HL-60 (cell line): ENCODE measurements at places on chromosomes 12 and 14.

GRCh38 chr12:118094039-118094438 is 9.8 kb downstream of the VSIG10 start:
- no peak for DNase-seq

DNA sequence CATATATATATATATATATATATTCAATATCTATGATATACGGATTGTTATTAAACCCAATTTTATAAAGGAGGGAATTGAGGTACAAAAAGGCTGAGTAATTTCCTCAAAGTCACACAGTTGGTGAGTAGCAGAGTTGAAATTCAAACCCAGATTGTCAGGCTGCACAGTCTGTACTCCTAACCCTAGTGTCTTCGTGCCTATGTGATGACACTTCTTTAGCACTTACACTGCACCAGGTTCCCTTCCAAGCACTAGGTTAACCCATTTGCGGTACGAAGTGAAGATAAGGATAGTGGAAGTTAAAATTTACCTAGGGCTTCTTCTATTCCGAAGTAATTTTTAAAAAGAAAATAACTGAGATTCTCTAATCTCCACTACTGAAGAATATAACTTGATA is 125.1 kb upstream of the TSPAN8 start:
- DNase-seq = no peak

DNA sequence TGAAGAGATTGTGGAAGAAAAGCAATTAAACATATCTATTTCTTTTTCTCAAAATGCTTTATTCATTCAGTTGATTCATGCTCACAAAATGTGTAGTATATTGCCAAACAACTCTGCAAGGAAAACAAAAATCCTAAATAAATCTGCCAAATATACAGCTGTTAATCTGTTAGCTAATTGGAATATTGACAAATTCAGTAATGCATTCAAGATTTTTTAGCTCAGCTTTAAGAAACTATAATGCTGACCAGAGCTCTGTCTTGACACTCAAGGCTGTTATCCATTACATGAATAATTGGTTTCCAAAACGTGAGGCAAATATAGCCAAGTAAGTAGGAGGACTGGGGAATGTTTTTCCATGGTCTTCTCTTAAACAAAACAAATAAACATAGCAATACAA is 146.8 kb downstream of the TMTC2 start:
- DNase-seq = no peak

- DNase-seq = no peak
These were observed 56.8 kb downstream of the SPPL3 start for GRCh38 chr12:120847392-120847791.

DNA sequence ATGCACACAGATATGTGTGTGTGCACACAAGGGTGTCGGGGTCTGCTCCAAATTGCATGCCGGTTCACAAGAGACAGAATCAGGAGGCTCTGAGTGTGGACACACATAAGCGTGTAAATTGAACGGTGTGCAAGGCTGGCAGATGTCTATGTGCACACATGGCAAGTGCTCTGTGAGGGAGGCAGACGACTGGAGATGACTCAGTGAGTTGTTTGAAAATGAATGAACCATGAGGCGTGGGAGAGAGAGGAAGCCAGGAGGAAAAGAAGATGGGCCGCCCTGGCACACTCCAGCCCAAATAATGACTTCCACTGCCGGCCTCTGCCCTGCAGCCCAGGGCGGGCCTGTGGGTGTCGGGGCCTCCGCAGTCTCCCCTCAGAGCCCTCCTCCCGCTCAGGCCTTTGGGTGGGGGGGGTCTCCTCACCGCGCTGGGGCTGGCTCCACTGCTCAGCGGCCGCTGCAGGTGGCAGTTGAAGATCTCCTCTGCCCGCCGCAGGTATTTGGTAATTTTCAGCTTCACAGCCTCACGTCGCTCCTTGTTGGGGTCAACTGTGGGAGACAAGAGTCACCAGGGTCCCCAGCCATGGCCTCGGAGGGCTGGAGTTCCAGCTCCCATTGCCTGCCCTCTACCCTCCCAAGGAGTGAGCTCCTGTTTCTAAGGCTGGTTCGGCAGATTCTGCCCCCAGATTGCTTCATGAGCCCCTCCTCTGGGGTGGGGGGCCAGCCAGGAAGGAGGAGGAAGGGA is 3.5 kb downstream of the RPS6KL1 start:
- no peak for DNase-seq

- no peak for DNase-seq
These were observed 50.5 kb downstream of the PLEKHA5 start for GRCh38 chr12:19179986-19180385.

DNA sequence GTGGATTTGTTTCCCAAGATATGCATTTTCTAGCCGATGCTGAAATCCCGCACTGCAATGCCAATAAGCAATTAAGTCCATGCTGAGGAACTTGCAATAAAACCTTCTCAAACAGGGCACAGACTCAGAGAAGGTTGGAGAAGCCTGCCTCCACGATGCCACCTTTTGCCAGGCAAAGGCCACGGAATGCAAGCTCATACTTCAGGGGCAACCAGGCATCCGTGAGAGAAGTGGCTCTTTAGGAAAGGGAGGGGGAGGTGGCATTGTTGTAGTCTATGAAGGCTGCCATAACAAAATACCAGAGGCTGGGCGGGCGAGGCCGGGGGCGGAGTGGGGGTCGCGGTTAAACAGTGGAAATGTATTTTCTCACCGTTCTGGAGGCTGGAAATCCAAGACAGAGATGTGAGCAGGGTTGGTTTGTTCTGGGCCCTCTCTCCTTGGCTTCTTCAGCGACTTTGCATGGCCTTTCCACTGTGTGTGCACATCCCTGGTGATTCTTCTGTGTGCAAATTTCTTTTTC is 689.5 kb downstream of the VRK1 start:
- DNase-seq = no peak

DNA sequence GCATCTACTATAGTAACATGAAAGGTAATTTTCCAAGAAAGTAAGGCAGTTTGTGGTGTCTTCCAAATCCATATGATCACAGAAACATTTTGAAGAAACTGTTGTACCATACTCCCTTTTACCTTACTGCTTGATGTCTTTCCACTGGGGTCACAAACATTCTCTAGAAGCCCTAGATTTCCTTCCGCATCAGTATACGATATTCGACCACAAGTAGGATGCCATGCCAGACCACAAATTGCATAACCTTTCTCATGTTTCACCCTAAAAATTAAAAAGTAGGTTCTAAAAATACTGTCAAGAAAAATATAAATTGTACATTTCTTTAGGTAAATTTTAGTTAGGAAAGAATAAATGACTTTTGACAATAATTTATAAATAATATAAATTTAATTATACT is 26.5 kb downstream of the WDHD1 start:
- DNase-seq = peak; percentile 78

DNA sequence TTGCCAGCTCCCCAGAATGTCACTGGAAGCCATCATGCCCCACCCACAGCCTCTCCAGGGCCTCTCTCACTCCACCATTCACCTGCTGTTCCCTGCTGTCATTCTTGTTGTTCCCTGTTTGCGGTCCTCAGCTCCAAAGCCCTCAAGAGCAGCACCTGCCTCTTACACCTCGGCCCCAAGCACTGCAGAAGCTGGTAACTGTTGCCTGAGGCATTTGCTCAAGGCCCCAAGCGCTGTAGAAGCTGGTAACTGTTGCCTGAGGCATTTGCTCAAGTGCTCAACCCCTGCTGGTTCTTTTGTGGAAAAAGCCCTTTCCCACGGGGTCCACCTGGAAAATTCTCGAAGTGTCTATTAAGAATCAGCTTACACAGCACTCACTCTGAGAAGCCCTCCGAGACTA is 78.0 kb downstream of the ARL6IP4 start:
- no peak for DNase-seq

- no peak for DNase-seq
These were observed 113.8 kb downstream of the RERGL start for GRCh38 chr12:17976202-17976601.

DNA sequence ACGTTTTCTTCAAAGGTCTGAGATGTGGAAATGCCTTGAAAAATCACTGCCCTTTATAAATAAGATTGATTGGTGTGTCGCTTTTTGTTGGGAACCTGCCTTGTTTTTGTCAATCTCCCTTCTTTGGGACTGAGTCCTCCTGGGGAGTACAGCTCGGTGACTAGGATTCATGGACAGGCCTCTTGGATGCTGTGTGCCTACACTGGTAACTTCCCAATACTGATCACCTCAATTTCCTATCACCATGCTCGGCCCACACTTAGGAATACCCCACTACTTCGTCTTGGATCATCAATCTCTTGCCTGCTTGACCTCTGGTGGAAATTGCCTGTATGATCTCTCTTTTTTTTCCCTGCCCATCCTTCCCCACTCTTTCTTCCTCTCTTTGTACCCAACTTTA is 34.2 kb downstream of the NTN4 start:
- no peak for DNase-seq

DNA sequence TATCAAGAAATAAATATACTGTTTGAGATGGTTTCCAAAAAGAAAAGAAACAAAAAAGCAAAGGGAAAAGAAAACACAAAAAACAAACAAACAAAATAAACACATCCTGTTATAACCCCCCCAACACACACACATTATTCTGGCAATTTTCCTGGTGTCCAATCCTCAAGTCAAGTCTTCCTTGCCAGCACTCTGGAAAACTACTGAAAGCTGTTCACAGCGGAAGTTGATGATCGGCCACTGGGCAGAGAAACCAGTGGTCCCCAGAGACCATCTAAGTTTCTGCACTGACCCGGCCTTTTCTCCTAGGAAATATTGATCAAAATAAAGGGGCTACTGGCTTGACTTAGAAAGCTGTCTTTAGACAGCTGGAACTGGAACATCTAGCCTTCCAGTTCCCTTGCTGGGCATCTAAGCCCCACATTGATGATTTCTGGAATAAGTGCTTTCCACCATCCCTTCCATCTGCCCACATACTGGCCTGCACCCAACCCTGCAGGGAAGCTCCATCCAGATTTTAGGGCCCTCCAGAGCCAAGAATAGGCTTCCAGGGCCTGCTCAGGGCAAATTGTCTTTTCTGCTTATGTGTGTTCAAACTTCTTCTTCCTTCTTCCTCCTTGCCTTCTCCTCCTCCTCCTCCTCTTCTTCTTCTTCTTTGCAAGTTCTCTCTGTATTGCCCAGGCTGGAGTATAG is 11.6 kb upstream of the PPP1CC start:
- DNase-seq = no peak

GRCh38 chr14:54667764-54668163 is 100.8 kb downstream of the SAMD4A start:
- no peak for DNase-seq
